GF-D8 (cell line): ENCODE measurements at places on chromosomes 11 and 22.

DNA sequence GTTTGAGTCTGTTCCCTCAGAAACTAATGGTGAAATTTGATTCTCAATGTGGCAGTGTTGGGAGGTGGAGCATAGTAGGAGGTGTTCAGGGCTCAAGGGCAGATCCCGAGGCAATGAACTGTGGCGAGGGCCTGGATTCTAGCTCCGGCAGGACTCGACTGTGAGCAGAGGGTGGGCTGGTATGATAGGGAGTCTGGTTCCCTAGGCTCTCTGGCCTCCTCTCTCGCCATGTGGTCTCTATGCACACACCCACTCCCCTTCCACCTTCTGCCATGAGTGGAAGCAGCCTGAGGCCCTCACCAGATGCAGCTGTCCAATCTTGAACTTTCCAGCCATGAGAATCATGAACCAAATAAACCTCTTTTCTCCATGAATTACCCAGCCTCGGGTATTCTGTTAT, 32.3 kb downstream of the ATP6V1E1 start:
- DNase-seq = no peak

GRCh38 chr22:46122511-46122971, 27.8 kb upstream of the PPARA start:
- DNase-seq = no peak

DNA sequence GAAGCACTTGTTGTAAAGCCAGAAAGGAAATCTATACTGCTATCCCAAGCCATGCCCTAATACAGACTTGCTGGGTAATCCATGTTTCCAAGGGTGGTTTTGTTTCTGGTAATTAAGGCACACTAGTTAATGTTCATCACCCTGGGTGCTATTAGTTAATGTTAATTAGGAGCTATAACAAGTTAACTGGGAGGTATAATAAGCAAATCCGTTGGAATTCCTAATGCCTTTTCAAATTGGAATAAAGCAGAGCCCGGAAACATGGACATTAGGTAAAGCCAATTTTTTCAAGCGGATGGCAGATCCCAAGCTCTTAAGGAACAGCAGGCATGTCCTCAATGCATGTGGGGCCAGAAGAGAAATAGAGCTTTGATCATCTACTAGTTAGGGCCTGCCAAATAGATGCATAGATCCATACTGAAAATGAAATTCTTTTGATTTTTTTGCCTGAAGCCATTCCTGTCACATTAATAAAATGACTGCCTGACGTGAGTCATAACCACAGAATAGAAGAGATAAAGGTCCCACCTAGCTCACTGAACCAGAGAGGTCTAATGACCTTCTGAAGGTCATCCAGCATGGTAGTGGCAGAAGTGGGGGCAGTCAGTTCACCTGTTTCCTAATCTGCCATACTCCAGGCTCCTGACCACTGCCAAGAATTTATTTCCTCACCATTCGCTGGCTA, 28.5 kb upstream of the CCDC34 start:
- DNase-seq = no peak

DNA sequence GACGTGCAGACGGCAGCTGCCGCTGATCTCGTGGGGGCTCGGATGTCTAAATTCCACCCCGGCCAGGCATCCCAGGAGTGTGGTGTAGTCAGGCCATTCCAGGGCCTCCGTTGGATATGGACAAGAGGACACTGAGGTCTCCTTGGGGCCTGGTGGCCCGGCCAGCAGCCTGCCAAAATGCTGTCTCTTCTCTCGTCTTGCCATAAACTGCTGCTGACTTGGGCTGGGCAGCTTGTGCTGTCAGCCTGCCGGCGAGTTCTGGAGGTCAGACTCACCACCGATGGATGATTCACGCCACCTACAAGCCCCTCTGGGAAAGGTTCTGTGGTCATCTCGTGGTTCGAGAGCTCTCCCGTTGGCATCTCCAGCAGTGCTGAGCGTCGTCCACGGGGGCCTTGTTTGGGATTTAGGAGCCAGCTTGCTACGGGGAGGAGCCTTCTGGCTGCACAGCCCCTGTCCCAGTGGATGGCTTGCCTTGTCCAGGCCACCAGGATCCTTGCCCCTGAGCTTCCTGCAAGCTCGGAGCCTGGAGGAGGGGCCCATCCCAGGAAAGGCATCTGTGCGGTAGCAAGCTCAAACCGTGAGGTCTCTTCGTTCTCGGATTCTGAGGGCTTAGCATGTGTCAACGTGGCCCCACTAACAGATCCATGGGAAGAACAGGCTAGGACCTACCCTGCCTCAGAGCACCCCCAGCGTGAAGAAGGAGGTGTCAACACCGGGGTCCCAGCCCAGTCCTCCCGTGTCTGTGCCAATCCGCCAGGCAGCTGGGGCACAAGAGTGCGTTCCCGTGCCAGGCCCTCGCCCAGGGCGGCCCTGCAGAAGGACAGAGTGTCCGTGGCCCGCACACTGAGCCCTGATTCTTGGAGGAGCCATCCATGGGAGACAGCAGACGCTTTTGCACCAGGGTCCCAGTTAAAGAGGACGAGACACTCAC, 1114.1 kb downstream of the BRD1 start:
- no peak for DNase-seq

- no peak for DNase-seq
These were observed 29.9 kb downstream of the RPL27A start for GRCh38 chr11:8712506-8712905.

DNA sequence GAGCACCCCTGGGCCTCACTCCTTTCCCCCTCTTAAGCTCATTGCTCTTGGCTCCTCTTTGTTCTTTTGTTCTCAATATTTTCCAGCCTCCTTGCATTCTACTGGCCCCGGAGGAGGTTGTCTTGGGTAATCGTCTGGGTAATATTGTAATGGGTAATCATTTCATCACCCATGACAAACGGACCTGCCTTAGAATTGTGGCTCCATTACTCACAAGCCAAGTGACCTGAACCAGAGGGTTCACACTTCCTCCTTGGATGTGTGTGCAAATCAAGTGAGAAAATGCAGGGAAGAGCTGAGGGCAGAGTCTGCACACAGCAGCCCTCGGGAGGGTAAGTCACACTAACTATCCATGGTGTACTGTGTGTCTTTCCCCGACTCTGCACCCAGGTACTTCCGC, 305.0 kb downstream of the BUD13 start:
- DNase-seq = no peak

- no peak for DNase-seq
These were observed 107.5 kb upstream of the THY1 start for GRCh38 chr11:119530509-119530908.

DNA sequence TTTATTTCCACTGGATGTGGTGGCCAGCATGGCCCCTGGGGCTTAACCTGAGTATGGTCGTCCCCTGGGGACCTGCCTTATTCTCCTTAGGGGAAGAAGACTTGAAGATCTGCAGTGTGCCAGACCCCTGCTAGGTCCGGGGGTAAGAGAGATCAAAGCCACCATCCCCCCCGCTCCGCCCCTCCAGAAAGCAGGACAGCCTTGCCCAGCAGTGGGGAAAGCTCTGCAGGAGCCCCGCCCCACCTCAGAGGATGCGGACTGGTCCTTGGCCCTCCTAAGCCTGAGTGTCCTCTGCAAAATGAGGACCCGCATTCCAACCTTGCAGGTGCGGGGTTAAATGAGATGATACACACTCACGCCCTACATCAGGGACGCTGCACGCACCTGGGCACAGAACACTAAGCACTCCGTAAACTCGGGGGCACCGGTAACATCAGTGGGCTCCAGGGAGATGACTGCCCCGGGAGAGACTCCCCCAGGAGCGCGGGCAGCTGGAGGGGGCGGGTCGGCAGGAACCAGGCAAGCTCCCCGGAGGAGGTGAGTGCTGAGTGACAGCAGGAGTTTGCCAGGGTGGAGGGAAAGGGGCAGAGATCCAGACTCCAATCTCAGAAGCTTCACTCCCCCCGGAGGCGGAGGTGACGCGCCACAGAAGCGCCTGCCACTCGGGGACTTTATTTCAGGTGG, 564 bp upstream of the ANO1 start:
- no peak for DNase-seq

DNA sequence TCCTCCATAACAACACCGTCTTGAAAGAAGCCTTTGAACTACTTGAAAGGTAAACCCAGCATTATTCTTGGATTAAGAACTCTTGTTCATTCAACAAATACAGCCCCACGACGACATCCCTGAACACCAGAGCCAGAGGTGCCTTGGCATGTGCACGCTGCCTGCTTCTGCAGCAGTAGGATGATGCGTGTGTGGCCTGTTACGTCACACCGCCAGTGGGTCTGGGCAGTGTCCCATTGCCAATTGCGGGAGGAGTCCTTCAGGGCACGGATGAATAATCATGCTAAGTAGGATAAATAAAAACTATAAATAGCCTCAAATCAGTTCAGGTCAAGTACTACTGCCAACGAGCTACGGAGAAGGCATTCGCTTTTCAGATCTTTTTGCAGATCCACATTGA, 380.5 kb downstream of the SHANK2 start:
- no peak for DNase-seq

GRCh38 chr22:50238755-50239154, 6.1 kb downstream of the TUBGCP6 start:
- DNase-seq = no peak

GRCh38 chr11:48079596-48079995, 99.2 kb downstream of the PTPRJ start:
- DNase-seq = no peak

GRCh38 chr22:45071618-45072017, 61.8 kb upstream of the PHF21B start:
- no peak for DNase-seq

GRCh38 chr11:61124574-61125309, 22.5 kb downstream of the CD5 start:
- no peak for DNase-seq

GRCh38 chr11:57681168-57681567, 13.3 kb downstream of the ZDHHC5 start:
- DNase-seq = no peak

DNA sequence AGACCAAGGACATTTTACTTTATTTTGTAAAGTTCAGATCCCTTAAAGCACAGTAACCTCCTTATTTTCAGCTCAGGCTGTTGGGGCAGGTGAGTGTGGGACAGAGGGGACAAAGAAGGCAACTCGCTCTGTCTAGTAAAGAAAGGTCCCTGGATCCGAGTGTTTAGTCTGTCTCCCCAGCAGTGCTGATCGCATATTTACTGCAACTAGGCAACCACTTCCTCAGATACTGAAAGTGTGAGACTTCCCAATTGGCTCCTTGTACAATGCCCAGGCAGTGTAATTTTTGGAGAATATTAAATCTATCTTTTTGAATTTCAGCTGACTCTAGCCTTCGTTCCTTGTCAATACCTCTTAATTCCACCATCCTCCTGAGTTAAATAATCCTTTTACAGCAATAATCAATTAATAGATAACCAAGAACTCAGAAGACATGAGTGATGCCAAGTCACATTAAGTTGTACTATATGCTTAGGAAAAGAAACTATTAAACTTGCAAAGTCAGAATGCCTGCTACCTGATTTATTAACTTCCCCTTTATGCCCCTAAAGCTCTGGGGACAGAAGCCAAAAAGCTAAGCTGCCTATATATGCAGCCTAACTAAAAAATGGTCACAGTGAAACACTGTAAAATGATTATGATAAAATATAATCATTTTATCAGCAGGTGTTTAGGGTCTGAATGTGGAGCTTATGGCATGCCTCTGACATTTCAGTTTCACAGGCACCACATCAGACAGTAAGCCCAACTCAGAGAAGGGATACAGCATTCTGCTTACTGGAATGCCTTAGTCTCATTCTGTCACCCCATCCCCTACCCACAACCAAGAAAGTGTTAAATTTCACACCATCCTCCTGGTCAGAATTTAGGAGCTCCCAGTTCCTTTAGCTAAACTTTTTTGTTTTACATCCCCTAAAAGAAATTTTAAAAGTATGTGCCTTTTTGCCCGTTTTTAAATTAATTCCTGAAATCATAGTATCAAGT, 138.7 kb downstream of the TRIM44 start:
- no peak for DNase-seq

DNA sequence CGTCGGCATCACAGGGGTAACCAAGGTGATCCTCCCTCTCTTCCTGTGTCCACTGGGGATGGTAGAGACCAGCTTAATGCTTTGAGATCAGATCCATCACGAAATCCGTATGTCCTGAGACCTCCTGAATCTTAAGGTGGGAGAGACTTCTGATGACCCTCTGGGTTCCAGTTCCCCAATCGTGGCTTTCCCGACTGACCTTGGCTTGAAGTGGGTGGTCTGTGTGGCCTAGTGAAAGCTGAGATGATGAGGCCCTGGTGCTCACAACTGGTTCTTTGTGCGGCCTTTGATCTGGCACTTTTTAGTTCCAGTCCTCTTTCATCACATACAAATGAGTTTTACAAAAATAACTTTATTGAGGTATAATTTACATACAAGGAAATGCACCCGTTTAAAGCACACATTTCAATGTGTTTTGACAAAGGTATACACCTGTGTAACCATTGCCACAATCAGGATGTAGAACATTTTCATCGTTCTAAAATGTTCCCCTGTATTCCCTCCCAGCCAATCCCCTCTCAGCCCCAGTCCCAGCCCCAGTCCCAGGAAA, 6.1 kb downstream of the MIAT start:
- DNase-seq = no peak

GRCh38 chr11:20729597-20730105, 60.3 kb downstream of the NELL1 start:
- no peak for DNase-seq

GRCh38 chr11:67507242-67507863, 609 bp downstream of the CDK2AP2 start:
- DNase-seq = no peak

- no peak for DNase-seq
These were observed 7.7 kb downstream of the CCDC73 start for GRCh38 chr11:32786811-32787210.

GRCh38 chr22:46563381-46564083, 26.1 kb upstream of the CELSR1 start:
- DNase-seq = peak; percentile 44

- DNase-seq = no peak
These were observed 33.4 kb downstream of the CD82 start for GRCh38 chr11:44598831-44599230.

DNA sequence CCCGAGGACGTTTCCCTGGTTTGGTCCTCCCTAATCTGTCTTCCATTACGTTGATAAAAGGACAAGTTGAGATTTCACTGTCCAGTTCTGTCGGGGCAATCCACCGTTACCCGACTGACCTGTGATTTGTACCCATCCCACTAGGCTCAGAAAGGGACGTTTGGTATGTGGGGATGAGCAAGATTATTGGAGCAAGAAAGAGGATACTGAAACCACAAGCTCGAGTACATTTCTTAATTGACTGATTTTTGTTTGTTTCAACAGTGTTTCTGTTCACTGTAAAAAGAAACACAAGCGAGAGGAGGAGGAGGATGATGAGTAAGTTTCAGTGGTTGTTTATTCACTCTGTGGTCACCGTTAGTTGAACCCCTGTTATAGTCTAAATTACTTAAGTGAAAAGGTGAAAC, 969 bp downstream of the CCDC117 start:
- no peak for DNase-seq

DNA sequence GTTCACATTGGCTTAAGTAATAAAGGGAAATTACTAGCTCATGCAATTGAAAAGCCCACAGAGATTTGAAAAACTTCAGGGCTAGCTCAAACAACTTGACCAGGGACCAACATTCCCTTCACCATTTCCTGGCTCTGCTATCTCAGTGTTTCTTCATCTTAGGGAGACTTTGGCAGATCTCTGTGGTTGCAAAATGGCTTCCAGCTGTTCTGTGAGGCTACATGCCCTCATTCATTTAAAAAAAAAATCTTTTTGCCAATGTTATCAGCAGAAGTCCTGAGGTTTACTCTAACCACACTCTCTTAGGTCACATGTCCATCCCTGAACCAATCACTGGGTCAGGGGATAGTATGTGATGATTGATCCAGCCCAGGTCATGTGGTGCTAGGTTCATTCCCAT, 13.9 kb upstream of the RASSF10 start:
- DNase-seq = no peak

- DNase-seq = no peak
These were observed 13.7 kb downstream of the RNF141 start for GRCh38 chr11:10526974-10527918.

GRCh38 chr22:17115236-17115635, 5.9 kb downstream of the TMEM121B start:
- DNase-seq = no peak
